ENCODE measurements at places on chromosomes 5 and 9.

GRCh38 chr9:127500399-127500798 is 49.1 kb downstream of the LRSAM1 start:
- no peak for DNase-seq

- DNase-seq = no peak
Observed at GRCh38 chr5:35557748-35558147, 59.9 kb upstream of the SPEF2 start.

DNA sequence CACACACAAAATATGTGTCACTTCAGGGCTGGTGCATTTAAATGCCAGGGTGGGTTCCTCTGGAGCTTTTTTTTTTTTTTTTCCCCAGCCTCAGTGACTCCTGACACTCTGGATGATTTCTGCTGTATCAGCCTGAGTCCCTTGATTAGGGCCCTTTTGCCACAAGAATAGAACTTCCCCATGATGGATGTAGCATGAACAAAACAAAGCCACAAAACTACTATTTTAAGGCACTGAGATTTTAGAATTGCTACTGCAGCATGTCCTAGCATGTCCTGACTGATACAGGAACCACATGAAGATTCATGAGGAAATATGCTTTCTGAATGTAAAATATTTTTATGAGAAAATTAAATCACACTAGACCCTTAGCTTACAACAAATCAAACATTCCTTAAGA is 13.9 kb upstream of the ADGRD2 start:
- DNase-seq = no peak

DNA sequence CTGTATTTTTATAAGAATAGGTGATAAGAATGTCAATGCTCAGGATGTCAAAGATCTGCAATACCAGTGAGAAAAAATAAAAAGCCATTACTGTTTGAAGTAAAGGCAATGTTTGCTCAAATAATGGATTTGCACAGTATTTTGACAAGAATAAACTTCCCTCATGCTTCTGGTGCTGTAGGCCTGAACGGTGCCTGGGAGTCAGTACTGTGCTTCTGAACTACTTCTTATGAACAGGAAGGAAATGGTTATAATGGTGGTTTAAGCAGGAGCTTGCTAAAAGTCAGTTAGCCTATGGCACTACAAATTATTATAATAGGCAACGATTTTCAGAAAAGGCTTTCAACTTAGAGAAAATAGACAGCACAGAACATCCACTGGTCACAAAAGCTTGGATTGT is 548.3 kb upstream of the CDH18 start:
- DNase-seq = no peak

GRCh38 chr9:136117291-136117915 is 1.3 kb downstream of the TMEM250 start:
- DNase-seq = no peak

All from hippocampal formation (tissue), 2 donors.